GM03348 (cell line): ENCODE measurements at places on chromosomes 6 and 20.

DNA sequence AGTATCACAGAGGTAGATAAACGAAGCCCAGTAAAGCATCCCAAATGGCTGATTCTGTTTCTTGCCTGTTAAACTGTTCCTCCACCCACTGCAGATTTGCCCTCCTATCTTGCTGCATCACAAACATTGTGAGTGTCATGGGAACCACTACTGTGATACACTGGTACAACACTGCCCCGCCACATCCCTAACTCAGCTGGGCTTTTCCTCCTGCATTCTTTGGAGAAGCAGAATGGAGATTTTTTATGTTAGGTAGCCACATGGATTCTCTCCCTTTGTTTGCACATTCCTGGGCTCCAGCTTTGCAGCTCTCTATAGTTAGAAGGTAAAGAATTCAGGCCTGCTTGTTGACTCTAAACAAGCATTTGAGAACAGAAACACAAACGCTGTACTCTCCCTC lies 234.1 kb downstream of the TMEM242 start:
- DNase-seq = peak; percentile 25

GRCh38 chr6:33709605-33710295 lies 1.8 kb downstream of the UQCC2 start:
- no peak for DNase-seq

- DNase-seq = peak; percentile 46
Measured at GRCh38 chr6:9540534-9541126, 874.2 kb downstream of the TFAP2A start.

GRCh38 chr6:6366803-6367202 lies 46.3 kb upstream of the F13A1 start:
- DNase-seq = no peak

- no peak for DNase-seq
Measured at GRCh38 chr20:51347831-51348230, 194.7 kb downstream of the NFATC2 start.

- DNase-seq = no peak
Measured at GRCh38 chr6:15516378-15516777, 146.4 kb downstream of the DTNBP1 start.

DNA sequence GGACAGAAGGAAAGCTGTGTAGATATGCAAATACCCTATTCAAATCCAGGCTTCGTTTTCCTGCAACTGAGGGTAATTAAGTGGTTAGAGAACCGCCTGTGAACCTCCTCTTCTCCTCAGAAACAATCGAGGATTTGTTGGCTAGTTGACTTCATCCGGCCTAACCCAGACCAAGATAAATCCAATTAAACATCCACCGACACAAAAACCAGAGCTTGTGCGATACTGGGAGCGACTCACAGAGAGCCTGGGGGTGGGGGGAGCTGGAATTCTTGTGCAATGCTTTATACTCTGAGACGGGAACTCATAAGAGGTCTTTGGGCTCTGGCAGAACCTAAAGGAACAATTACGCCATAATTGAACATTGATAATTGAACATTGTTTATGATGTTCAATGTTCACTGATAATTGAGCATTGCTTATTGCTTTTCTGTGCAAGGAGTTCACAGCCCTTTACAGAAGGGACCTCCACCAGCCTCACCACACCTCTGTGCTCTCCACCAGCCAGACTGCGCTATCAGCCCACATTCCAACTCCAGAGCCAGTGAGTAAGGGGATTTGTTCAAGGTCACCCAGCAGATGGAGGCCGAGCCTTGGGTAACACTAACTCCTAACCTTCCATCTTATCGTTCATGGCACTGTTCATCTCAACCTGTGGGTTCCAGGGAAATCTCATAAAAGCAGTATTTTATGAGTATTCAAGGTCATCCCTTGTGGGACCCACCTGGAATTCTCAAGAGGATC lies 429.6 kb upstream of the JARID2 start:
- DNase-seq = no peak

DNA sequence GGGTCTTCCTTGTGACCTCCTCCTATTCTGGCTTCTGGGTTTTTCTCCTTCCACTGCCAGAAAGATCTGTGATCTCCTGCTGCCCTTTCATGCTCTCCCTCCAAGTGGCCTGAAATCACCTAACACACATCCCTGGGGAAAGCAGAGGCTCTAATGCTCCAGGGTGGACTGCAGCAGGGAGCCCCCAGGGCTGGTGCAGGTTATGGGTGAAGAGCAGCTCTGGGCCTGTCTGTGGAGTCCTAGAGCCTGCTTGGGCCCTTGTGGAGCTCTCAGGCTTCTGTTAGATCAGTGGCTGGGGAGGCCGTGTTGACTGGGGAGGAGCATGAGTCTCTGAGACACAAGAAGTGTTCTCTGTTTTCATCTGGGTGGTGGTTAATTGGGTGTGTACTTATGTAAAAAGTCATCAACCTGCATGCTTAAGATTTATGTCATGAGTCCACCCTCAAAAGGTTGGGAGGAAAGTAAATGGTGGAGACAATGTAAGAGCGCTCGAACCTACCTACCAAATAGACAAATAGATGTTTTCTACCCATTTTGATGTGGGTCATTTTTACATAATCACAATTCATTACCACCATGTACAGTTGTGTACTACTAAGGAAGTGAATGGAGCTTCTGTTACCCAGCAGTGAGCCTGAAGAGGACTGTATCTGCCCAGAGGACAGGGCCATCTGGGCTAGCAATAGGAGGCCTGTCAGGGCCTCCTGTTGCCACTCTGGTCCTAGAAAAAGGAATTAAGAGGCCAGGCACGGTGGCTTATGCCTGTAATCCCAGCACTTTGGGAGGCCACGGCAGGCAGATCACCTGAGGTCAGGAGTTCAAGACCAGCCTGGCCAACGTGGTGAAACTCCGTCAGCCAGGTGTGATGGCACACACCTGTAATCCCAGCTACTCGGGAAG lies 32.0 kb upstream of the RNF8 start:
- no peak for DNase-seq

DNA sequence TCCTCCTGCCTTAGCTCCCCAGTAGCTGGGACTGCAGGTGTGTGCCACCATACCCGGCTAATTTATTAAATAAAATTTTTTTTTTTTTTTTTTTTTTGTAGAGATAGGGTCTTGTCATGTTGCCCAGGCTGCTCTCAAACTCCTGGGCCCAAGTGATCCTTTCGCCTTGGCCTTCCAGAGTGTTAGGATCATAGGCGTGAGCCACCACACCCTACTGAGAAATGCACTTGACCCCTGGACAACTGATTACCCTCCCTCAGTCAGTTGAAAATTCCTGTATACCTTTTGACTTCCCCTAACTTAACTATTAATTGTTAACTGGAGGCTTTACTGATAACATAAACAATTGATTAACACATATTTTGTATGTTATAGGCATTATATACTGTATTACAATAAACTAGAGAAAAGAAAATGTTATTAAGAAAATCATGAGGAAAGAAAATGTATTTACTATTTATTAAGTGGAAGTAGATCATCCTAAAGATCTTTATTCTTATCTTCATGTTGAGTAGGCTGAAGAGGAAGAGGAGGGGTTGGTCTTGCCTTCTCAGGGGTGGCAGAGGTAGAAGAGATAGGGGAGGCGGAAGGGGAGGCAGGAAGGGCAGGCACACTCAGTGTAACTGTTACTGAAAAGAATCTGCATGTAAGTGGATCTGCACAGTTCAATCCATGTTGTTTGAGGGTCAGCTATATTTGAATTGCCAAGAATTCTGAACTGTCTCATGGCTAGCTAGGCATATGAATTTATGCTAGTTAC lies 104.3 kb downstream of the FARS2 start:
- DNase-seq = no peak
